Natural killer cell treated with Interleukin-12 subunit alpha and Interleukin-12 subunit beta and Interleukin-15 and Interleukin-18, amount 100 ng/mL, for 72 hours (primary cell): ENCODE measurements at places on chromosomes 7 and 10. TPM values are rescaled to one million over a fixed set of nuclear protein-coding genes. Genes with fewer than 3 reads are reported as not detected.

AKR1E2 gene
- total RNA-seq: 2.2 TPM

LRRD1 gene
- not detected for total RNA-seq

LIPF gene
- total RNA-seq: not detected

RTKN2 gene
- total RNA-seq: 1.2 TPM

C7orf57 gene
- total RNA-seq: 0.57 TPM

SLC26A5 gene
- not detected for total RNA-seq

CAV2 gene
- total RNA-seq: not detected

NCF1 gene
- 23.8 TPM for total RNA-seq

FZD1 gene
- not detected for total RNA-seq

SPDYE8 gene
- not detected for total RNA-seq

CCDC6 gene
- total RNA-seq: 65.7 TPM

PFKFB3 gene
- 256 TPM for total RNA-seq

TMEM184A gene
- not detected for total RNA-seq

CFTR gene
- total RNA-seq: not detected

STEAP1B gene
- 1.2 TPM for total RNA-seq

PPP1R3A gene
- total RNA-seq: not detected

AVPI1 gene
- 0.89 TPM for total RNA-seq

ACTL6B gene
- not detected for total RNA-seq

BMI1 gene
- 38.2 TPM for total RNA-seq

IDI2 gene
- not detected for total RNA-seq

TMEM130 gene
- total RNA-seq: not detected

ELFN1 gene
- 0.11 TPM for total RNA-seq

MYL10 gene
- total RNA-seq: not detected

ERVW-1 gene
- total RNA-seq: not detected

SCIN gene
- total RNA-seq: not detected

RARRES2 gene
- not detected for total RNA-seq

COX15 gene
- total RNA-seq: 26.1 TPM

STRIP2 gene
- 48.1 TPM for total RNA-seq

FRAT1 gene
- 2.4 TPM for total RNA-seq

DNAJC1 gene
- 53.5 TPM for total RNA-seq

LRRC18 gene
- total RNA-seq: not detected

AKR1C4 gene
- total RNA-seq: not detected

AGBL3 gene
- total RNA-seq: 2.2 TPM

STEAP2 gene
- total RNA-seq: 3.1 TPM

EBLN1 gene
- total RNA-seq: not detected

NEUROD6 gene
- total RNA-seq: not detected

FZD8 gene
- total RNA-seq: 0.73 TPM

C7orf25 gene
- 4.1 TPM for total RNA-seq

CASTOR2 gene
- total RNA-seq: 4.5 TPM

THSD7A gene
- not detected for total RNA-seq

PRSS37 gene
- total RNA-seq: not detected

AGFG2 gene
- total RNA-seq: 49.4 TPM

SEMA3D gene
- total RNA-seq: not detected

ANXA8L1 gene
- not detected for total RNA-seq

PRR15 gene
- total RNA-seq: not detected

NACAD gene
- 1.9 TPM for total RNA-seq

BPGM gene
- 30.2 TPM for total RNA-seq
